Astrocyte (in vitro differentiated cells and primary cell): ENCODE measurements at places on chromosomes 2 and 18.

- peak; percentile 65 for DNase-seq
These were observed 14.6 kb downstream of the ZEB2 start for GRCh38 chr2:144505245-144505831.

DNA sequence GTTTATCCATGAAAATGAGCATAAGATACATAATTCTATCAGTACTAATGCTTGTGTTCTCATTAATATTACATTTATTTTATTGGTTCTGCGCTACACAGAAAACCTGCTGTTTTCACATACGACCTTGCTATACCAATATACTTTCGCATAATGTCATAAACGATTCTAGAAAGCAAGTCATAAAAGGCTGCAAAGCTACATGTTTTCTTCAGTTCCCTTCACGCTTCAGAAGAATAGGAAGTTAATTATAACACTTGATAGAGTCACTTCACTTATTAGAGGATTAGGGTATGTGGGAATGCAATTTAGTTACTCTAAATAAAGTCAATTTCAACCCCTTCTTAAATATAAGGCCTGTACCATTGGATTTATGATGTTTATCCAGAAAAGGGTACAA lies 29.0 kb downstream of the PSME4 start:
- no peak for DNase-seq

GRCh38 chr2:30757749-30758148 lies 49.5 kb downstream of the CAPN13 start:
- DNase-seq: no peak

- DNase-seq: no peak
These were observed 5.5 kb upstream of the ATRAID start for GRCh38 chr2:27206346-27206745.

- no peak for DNase-seq
These were observed 8.0 kb upstream of the MBP start for GRCh38 chr18:77140439-77141109.

- no peak for DNase-seq
These were observed 100.9 kb downstream of the ARL4C start for GRCh38 chr2:234395891-234396420.

- no peak for DNase-seq
These were observed 201.6 kb downstream of the ERBB4 start for GRCh38 chr2:212337036-212337435.

DNA sequence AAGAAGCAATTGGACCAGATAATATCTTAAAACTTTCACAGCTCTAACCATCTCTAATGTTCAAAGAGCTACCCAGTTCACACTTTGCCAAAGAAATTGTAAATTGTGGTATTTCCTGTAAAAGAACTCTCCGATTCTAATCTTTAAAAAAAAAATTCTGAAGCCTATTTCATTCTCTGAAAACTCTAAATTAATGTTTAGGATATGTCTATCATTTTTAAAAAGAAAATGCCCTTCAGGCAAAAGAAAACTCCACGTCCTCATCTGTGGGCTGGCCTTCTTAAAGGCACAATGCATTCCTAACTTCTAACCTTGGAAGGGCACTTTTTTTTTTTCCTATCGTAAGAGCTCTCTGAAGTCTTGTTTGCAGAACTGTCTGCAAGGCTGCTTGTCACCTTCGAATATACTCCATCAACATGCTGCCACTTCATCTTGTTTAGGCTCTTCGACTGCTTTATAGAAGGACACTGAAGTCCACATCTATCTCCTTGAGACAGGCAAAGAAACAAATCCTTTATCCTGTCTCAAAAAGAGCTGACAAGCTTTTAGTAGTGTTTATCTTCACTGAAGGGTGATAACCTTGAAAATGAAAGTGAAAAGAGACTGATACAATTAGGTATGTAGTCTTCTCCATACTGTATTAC lies 124.3 kb upstream of the SLC39A10 start:
- DNase-seq: peak; percentile 62

GRCh38 chr2:154556146-154556545 lies 142.3 kb upstream of the KCNJ3 start:
- no peak for DNase-seq

- peak; percentile 45 for DNase-seq
These were observed 12.7 kb upstream of the SERPINB7 start for GRCh38 chr18:63762518-63762917.

GRCh38 chr2:647691-648231 lies 29.4 kb downstream of the TMEM18 start:
- no peak for DNase-seq

DNA sequence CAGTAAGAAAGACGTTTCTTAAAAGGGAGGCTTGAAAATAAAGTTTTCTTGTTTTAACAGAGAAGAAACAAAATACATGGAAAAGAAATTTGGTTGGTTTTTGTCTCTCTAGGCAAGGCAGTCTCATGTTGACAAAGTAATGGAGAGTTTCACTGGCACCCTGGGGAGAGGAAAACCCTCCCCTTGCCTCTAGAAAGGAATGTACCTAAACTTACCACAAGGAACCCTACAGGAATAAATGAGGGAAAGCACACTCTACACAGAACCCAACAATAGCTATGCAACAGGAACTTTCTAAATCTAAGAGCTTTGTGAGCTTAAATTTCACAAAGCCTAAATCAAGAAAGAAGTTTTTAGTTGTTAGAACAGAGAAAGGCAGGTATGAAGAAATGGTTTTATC lies 37.0 kb downstream of the FIGN start:
- DNase-seq: no peak

- no peak for DNase-seq
These were observed 72.8 kb upstream of the FANCL start for GRCh38 chr2:58313926-58314325.

DNA sequence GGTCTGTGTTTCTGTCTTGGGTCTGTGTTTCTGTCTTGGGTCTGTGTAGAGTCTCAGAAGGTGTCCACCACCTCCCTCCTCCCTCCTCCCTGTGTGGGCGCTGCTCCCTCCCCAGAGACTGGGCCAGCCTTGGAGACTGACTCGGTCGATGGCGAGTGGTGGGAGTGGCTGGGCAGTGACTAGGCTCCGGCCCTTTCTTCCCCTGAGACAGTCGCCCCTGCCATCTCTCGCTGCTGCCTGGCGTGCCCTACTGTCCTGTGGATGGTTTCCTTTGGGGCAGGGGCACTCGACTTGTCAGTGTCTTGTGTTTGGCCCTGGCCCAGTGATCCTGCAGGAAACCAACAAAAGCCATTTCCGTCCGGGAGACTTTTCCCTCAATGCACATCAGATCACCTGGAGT lies 215.8 kb downstream of the NDUFA10 start:
- no peak for DNase-seq

GRCh38 chr18:3655254-3656050 lies 205.5 kb downstream of the TGIF1 start:
- no peak for DNase-seq

GRCh38 chr18:73614812-73615211 lies 532.8 kb downstream of the FBXO15 start:
- peak; percentile 99 for DNase-seq

GRCh38 chr18:13332874-13333273 lies 114.3 kb downstream of the LDLRAD4 start:
- no peak for DNase-seq

GRCh38 chr2:211598238-211598637 lies 940.4 kb downstream of the ERBB4 start:
- peak; percentile 3 for DNase-seq

- DNase-seq: no peak
These were observed 139.5 kb downstream of the MBP start for GRCh38 chr18:76993085-76993382.

- DNase-seq: no peak
These were observed 956.4 kb downstream of the CPS1 start for GRCh38 chr2:211512806-211513205.

- DNase-seq: no peak
These were observed 548.0 kb upstream of the SOX11 start for GRCh38 chr2:5144159-5144558.

GRCh38 chr2:45919160-45919650 lies 267.7 kb downstream of the PRKCE start:
- DNase-seq: no peak

DNA sequence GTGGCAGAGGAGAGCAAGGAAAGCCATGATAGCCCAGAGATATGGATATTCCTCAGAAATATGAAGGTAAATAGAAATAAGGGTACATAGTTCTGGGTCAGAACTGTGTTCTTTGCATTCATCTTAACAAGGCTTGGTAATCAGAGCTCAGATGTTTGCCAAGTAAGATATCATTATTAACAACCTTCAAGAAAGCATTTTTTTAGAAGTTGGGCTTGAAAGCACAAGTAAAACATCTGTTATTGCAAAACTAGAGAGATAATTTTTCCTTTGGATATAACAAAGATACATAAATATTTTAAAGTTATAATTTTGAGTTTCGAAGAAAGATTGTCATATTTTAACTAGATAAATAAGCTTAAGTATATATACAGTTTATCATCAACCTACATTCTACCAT lies 171.4 kb downstream of the ZNF804A start:
- peak; percentile 12 for DNase-seq

DNA sequence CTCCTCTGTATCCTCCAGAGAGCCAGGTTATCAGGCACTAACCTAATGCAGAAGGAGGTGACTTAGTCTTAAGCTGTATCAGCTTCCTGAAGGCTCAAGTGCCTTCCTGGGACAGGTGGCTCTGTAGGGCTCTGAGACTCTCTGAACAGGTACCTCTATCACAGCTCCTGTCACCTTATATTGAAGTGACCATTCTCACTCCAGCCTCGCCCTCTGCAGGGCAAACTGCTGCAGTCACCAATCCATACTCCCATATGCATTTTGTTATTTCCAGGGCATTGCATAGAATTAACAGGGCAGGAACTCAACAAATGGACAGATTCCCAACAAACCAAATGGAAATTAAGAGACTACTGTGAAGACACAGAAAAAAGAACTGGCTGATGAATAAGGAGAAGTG lies 203.0 kb upstream of the REV1 start:
- DNase-seq: no peak

GRCh38 chr2:158845859-158846258 lies 50.7 kb downstream of the DAPL1 start:
- DNase-seq: peak; percentile 56

GRCh38 chr18:63105636-63106316 lies 213.8 kb downstream of the BCL2 start:
- DNase-seq: no peak

- DNase-seq: no peak
These were observed 14.1 kb downstream of the PTRHD1 start for GRCh38 chr2:24779116-24779515.

- DNase-seq: no peak
These were observed 67.9 kb downstream of the SETBP1 start for GRCh38 chr18:44748582-44748981.

- no peak for DNase-seq
These were observed 67.1 kb downstream of the SUMO1 start for GRCh38 chr2:202171241-202171825.

- DNase-seq: peak; percentile 1
These were observed 485.2 kb downstream of the TRIB2 start for GRCh38 chr2:13201924-13202323.

DNA sequence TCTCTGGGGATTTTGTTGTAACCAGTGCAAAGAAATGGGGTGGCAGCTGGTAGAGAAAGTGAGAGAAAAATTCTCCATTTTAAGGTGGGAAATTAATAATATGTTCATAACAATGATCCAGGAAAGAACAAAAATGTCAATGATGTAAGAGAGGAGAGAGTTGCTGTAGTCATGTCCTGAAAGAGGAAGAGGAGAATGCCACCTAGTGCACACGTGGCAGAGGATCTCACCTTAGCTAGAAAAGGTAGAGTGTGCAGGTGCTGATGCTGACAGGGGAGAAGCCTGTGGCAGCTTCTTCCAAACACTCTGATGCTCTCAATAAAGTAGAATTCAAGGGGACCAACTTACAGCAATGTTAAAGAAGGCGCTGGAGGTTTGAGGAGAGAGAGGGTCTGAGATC lies 282.9 kb upstream of the PKDCC start:
- no peak for DNase-seq
